ENCODE measurements at places on chromosomes 16 and 17.

GRCh38 chr17:48551596-48552465 lies 6.9 kb upstream of the HOXB2 start:
- DNase-seq: peak; percentile 77

- peak; percentile 60 for DNase-seq
Observed at GRCh38 chr17:50931144-50931908, 65.2 kb upstream of the TOB1 start.

GRCh38 chr17:79301469-79301868 lies 226.8 kb downstream of the ENGASE start:
- no peak for DNase-seq

DNA sequence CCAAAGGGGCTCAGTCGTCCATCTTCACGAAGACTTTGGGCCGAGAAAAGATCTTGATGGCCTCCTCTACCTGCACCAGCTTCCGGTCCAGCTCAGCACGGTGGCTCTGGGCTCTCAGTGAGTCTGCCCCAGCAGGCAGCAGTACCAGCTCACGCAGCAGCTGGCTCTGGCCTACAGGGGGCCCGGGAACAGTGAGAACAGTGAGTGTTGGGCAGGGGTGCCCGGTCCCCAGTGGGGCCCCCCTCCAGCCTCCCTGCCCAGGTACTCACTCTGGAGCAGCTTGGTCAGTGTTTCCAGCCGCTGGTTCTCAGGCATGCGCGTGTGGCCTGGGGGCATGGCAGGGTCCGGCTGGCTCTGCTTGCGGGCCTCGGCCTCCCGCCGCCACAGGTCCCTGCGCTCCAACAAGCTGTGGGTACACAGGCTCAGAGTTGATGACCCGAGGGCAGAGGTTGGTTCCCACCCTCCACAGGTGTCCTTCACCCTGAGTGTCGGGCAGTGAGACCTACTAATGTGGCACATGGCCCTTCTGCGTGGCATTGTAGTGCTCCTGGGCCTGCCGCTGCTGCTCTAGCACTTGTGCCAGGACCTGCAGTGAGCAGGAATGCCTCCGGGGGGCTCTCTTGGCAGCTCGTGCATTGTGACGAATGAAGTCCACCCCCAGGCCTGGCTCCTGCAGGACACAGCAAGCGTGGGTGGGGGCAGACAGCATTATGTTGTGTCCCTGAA lies 2.6 kb downstream of the PARD6A start:
- DNase-seq: no peak
